Stimulated activated CD4-positive, alpha-beta T cell treated with anti-CD3 and anti-CD28 coated beads, Interleukin-1b, Interleukin-23, amount 100 ng/mL, for 24 hours (primary cell): ENCODE measurements at places on chromosomes 5 and 9.

- DNase-seq = no peak
Observed at GRCh38 chr5:34598177-34598794, 57.8 kb upstream of the RAI14 start.

DNA sequence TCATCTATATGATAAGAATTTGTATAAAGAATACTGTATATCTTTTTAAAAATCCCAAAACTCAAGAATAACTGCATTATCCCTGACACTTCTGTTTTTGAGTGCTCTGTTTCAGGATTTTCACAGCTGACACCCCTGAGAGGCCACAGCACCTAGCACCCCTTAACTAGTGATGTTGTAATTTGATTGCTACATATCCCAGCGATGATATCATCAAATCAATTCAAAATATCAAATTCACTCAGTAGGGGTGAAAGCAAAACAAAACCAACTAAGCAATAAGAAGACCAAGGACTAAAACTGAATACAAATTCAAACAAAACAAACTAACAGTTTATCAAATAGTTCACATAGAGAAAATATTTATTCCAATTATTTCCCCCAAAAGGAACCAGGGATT, 184.3 kb downstream of the MCTP1 start:
- no peak for DNase-seq

GRCh38 chr5:10366310-10367272, 13.1 kb downstream of the MARCHF6 start:
- no peak for DNase-seq

- no peak for DNase-seq
Observed at GRCh38 chr9:78745331-78745730, 448.4 kb downstream of the PSAT1 start.

GRCh38 chr5:180499684-180500083, 5.5 kb downstream of the CNOT6 start:
- no peak for DNase-seq

DNA sequence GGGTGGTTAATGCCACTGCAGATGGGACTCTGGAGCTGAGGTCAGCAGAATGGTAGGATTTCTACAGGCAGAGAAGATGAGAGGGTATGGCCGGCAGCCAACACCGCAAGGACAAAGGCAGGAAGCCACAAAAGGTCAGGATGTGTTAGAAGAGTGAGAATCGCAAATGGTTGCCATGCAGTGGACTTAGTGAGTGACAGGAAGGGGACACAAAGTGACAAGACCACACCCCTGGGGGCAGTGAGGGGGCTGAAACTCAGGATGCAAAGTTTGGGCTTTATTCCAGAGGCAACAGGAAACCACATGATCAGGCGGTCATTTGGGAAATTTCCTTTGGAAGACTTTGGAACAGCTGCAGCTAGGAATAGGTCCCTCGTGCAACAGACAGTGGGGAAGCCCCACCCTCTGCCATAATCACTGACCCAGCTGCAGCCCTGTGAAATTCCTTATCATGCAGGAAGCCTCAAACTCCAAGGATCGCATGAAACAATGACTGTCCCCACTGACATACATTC, 14.2 kb upstream of the CCDC180 start:
- no peak for DNase-seq

GRCh38 chr9:79120533-79120932, 451.2 kb upstream of the TLE4 start:
- DNase-seq = no peak

GRCh38 chr5:131393498-131393968, 129.7 kb downstream of the CDC42SE2 start:
- no peak for DNase-seq

- no peak for DNase-seq
Observed at GRCh38 chr5:102554082-102554481, 55.3 kb upstream of the SLCO6A1 start.

DNA sequence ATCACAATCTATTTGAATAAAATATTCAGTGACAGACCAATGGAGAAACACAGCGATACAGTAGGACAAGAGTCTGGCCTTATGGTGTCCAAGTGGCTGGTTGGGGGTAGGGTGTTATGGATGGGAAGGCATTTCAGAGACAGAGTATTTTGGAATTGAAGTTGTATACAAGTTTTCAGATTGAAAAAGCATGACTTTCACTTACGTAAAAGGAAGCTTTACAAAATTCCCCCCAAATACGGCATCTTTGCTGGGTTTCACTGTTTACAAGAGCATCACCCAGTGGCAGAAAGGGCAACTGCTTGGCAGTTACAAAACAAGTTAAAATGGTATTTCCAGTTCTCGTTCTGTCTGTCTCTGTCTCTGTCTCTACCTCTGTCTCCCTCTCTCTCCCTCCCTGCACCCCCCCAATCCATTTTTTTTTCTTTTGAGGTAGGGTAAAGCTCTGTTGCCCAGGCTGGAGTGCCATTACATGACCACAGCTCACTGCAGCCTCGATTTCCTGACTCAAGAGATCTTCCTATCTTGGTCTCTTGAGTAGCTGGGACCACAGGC, 86.2 kb downstream of the PTPN3 start:
- DNase-seq = no peak

- peak; percentile 41 for DNase-seq
Observed at GRCh38 chr9:71819115-71819739, 50.9 kb upstream of the CEMIP2 start.

- no peak for DNase-seq
Observed at GRCh38 chr9:18397076-18397475, 76.9 kb upstream of the ADAMTSL1 start.

DNA sequence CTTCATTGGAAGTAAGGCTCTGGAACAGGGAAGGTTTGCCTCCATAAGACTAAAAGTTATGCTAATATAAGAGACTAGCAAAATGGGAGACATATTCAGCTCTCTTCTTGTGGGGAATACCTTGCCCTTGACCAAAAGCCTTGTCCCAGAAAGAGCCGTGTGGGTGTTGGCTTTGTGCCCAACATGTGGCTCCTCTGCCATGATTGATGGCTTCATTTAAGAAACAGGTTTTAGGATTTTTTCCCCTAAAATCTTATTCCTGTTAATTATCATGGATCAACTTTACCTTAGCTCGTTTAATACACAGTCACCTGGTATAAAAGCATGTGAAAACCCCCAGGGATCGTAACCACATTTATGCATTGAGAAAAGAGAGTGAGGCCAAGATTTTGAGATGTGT, 38.9 kb downstream of the DOCK8 start:
- DNase-seq = no peak

DNA sequence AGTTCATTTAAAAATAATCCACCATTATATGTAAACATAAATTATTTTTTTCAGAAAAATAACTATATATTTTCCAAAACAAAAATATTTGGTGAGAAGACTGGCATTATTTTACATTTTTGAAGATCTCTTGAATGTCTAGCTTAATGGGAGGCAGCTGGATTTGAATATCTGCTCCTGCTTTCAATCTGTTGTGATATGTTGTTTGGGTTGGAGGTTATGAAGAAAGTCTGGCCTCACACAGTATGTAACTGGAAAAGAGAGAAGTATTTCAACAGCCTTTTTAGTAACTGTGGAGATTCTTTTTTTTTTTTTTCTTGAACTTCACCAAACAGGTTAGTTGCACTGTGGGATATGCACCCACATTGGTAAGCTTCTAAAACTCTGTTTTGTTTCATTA, 84.7 kb upstream of the SLIT3 start:
- DNase-seq = no peak

DNA sequence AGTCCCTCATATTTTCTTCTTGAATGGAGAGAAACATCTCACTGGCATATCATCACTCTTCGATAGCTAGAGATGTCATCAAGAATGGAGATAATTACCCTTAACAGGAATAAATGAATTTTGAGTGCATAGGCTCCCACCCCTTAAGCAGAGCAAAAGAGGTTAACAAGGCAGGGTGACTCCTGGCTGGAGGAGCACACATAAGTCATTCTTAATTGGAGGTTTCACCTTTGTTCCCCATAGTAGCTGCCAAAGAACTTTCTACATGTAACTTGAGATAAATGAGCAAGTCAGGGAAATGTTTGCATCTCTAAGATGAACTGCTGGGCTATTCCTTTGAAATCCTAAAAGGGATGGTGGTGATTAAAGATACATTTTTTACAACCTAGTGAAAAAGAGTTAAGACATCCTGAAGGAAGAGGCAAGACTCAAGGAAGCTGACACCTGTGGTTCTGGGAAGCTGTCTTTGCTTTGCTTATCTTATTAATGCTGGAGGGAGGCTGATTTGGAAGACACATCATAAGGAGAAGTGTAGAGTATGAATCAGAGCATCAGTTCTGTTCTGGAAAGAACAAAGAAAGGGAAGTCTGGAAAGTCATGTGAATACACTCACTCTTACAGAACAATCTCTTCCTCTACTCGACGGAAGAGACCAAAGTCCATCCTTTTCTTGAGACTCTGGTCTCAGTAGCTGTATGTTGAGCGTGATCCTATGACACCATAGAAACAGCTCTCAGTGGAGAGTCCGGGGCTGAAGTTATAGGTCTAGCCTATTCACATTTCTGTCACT, 326.3 kb downstream of the OSTF1 start:
- DNase-seq = no peak

DNA sequence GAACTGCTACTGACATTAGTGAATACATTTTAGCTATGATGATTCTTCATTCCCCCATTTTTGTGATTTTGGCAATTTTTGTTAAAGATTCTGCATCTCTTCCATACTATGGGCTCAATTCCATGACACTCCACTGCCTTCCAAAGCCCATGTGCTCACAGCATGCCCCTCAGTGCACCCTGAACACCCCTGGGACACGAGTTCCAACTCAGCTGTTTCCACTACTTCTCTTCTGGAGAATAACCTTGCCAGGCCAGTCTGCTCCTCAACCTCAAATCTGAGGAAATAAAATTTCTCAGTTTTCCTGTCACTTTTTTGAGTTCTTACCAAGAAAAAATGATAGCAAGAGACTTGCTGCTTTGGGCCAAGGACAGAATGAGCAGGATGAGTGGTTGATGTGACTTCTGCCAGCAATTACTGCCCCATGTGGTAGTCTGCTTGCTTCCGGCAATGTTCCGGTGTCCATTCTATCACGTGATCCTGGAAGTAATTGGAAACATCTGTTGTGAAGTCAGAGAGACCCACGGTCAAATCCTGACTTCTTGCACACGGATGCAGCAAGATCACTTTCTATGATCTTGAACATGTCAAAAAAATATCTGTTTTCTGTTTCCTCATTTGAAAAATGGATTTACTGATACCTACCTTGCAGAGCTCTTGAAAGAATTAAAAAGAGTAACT, 58.3 kb downstream of the EGFLAM start:
- DNase-seq = no peak

- DNase-seq = no peak
Observed at GRCh38 chr5:173228639-173229381, 6.2 kb downstream of the NKX2-5 start.

DNA sequence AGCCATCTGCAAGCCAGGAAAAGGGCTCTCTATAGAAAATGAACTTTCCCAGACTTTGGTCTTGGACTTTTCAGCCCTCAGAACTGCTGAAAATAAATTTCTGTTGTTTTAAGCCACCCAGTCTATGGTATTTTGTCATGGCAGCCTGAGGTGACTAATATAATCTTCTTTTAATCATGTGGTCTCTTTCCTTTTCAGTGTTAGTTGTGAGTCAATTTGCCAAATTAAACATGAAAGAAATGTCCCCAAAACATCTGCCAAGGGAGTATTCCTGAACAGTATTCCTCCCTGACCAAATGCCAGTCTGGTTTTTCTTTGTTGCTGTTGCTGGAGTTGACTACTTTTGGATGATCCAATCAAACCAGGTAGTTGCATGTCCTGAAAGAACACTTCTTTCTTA, 4.7 kb upstream of the YTHDC2 start:
- DNase-seq = no peak

- no peak for DNase-seq
Observed at GRCh38 chr5:14495301-14495700, 86.3 kb upstream of the OTULINL start.

- no peak for DNase-seq
Observed at GRCh38 chr9:2271426-2271825, 256.3 kb downstream of the SMARCA2 start.

DNA sequence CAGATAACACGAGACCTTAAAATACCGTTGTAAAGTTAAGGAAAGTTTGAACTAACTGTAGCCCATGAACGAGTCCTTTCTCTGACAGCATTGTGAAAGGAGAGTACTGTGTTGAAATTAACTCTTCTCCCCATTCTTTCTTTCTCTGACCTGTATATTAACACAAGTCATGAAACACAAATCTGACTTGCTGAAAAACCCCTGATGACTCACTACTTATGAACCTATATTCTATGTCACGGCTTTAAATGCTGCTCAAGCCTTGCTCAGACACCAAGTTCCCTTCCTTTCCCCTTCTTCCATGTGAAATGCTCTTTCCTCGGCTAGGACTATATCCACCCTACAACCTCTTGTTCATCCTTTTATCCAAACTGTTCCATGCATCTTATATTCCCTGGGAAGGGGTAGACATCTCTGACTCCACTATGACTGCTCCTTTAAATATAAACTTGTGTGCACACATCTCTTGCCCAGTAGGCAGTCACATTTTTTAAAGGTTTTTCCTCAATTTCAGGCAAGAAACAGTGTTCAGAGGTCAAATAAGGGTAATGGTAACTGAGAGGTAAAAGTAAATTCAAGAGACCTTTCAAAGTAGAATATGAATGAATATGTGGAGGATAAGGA, 142.9 kb downstream of the NFIB start:
- no peak for DNase-seq

DNA sequence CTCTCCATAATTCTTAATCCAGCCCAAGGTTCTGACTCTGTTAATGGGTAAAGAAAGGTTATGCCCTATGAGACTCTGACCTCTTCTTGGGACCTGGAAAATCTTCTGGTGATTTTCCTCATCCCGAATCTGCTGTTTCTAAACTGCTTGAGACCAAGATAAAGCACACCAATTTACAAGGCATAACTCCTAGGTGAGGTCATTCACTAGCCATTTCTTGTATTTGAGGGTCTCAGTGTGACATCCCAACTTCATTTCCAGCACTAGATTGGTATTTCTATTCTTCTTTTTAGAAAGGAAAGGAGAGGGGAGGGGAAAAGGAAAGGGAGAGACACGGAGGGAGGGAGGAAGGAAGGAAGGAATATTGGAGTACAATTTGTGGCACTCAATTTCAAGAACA, 51.6 kb downstream of the SLC1A1 start:
- no peak for DNase-seq

- DNase-seq = no peak
Observed at GRCh38 chr9:37311938-37312708, 110.4 kb upstream of the GRHPR start.

- DNase-seq = no peak
Observed at GRCh38 chr5:120446901-120447300, 17.2 kb upstream of the PRR16 start.

DNA sequence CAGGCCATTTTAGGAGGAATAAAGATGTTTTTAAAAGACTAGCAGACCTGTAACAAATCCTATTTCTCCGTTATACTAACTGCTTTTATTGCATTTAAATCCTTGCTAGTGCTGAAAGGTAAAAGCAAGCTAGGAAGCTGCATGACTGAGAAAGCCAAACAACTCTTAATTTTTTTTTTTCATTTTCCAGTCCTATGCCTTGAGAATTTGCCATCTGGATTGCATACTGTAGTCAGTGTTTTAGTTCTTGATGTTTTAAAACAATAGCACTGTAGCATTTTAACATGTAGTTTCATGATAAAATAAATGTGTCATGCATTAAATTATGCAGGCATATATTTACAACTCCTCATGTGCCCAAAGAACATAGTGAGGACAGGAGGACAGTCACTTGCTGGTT, 108.4 kb upstream of the FGF10 start:
- DNase-seq = no peak

GRCh38 chr9:18861609-18862544, 171.1 kb downstream of the SAXO1 start:
- no peak for DNase-seq

GRCh38 chr5:81763294-81763928, 12.5 kb upstream of the SSBP2 start:
- DNase-seq = no peak
